Foreskin keratinocyte (primary cell): ENCODE measurements at places on chromosomes 6 and 20. TPM values are rescaled to one million over a fixed set of nuclear protein-coding genes. Genes with fewer than 3 reads are reported as not detected.

DNA sequence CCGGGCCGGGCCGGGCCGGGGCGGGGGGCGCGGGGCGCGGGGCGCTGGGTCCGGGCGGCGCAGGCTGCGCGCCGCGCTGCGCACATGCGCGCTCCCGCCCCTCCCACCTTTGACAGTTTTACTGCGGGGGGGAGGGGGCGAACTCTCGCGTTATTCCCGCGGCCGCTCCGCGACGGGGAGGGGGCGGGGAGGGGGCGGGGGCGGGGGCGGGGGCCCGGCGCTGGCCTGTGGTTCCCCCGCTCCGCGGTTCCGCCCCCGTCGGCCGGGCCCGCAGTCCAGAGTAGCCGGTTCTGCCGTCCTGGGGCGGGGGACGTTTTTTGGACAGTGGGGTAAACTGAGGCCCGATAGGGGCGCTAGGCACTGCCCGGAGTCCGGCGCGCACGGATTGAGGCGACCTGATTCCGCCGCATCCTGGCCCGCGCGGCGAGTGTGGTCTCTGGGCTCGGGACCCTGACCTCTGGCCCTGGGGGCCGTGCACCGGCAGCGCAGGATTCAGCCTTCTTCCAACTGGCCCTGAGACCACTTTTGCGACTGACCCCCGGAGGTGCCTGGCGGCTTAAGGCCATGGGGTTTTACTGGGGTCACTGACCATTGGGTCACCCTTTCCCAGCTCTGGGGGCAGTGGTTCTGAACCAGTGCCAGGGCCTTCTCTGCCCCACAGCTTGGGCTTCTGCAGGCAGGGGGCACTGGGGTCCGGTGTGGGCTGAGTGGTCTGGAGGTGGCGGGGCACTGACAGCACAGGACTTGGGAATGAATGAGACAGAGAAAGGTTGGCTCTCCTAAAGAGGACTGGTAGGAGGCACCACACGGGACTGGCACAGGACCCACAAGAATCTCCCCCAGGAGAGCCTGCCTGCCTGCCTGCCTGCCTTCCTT, at the start of gene ZNF512B:
TSS of gene ZNF512B (minus strand) at position 93 of the 876 bp plus-strand sequence. CDS start 1,980 bp downstream, outside the sequence.
- no peak for DNase-seq

DNA sequence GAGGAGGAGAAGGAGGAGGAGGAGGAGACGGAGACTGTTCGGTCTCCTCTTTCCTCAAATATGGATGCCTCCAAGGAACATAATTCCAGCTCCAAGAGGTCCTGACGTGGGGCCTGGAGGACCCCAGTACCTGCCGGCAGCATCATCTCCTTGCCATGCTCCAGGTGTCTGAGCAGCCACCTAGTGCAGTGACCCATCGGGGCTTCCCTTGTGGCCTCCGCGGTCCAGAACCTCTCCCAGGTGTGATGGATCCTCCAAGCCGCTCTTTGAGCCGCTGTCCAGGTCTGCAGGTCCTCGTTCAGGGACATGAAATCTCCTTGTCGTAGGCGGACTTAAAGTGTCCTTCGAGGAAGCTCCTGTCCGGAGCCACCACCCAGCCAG, 35.8 kb upstream of the HLA-C start:
- no peak for DNase-seq

DNA sequence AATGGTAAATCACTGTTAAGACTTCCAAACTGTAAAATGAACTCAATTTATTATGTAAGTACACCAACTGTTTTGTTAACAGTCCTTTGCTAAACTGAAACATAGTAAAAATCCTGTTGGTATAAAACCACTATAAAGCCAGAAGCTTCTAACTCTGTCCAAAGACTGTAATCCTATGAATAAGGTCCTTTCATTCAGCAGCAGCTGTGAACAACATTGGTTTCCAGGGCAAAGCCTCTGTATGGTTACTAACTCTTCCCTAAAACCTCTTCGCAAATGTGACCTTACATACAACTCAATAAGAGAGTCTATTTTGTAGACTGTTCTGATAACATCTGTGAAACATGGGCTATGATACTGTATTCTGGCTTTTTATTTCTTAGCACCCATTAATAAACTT, 40.1 kb downstream of the NUP153 start:
- no peak for DNase-seq

OR2H2 gene
- total RNA-seq = not detected in 2 replicates

NCOA5 gene
- total RNA-seq = 22.9 and 24.9 TPM in 2 replicates

TULP1 gene
- not detected in 2 replicates for total RNA-seq
